Muscle of leg (tissue), 16 donors: ENCODE measurements at places on chromosomes 1 and 21. TPM values are rescaled to one million over a fixed set of nuclear protein-coding genes. Genes with fewer than 3 reads are reported as not detected.

Gene MYCL
- total RNA-seq = 2.4 TPM

- peak overlapping the region; percentile 7 for H3K27ac ChIP-seq
- no peak for DNase-seq
- peaks cover 9% of the 10 kb centered on the region for H3K4me1 ChIP-seq
Measured at GRCh38 chr1:116203181-116203723, 92.1 kb downstream of the MAB21L3 start.

- no peak overlapping the region for H3K4me3 ChIP-seq
- DNase-seq = no peak
- H3K36me3 ChIP-seq = no peaks in the 10 kb centered on the region
- H3K27me3 ChIP-seq = no peaks in the 10 kb centered on the region
- H3K27ac ChIP-seq = no peak overlapping the region
Measured at GRCh38 chr1:111596499-111596898, 23.1 kb upstream of the RAP1A start.

DNA sequence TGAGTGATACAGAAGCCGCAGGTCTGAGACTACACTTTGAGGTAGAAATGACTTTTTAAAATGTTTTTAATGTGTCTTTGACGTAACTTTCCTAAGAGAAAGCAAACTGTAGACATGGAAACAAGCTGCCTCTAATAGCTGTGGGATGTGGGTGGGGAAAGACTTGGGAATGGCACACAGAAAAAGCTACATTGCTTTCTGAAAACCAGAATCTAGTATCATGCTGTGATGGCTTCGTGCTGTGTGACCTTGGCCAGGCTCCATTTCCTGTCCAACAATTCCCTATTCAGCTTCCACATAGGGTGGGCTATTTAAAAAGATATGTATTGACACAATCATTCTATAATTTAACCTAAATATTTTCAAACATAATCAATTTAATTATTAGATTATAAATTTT lies 909.1 kb downstream of the NCAM2 start:
- H3K4me1 ChIP-seq = no peaks in the 10 kb centered on the region
- H3K27me3 ChIP-seq = no peaks in the 10 kb centered on the region
- no peak overlapping the region for H3K4me3 ChIP-seq

Gene AMPD1
- total RNA-seq = 49.3 TPM

- H3K27me3 ChIP-seq = no peaks in the 10 kb centered on the region
- peaks cover 74% of the 10 kb centered on the region for H3K4me1 ChIP-seq
- peak overlapping the region; percentile 91 for H3K4me3 ChIP-seq
Measured at GRCh38 chr1:38003261-38004250, 1.8 kb downstream of the FHL3 start.

Gene RAP1GAP
- total RNA-seq = 0.62 TPM

Gene ENAH
- 59.4 TPM for total RNA-seq

Gene NPR1
- total RNA-seq = 12.9 TPM

GRCh38 chr21:19648391-19648790 lies 1244.8 kb upstream of the TMPRSS15 start:
- no peaks in the 10 kb centered on the region for H3K4me1 ChIP-seq
- H3K27me3 ChIP-seq = no peaks in the 10 kb centered on the region
- no peak overlapping the region for H3K4me3 ChIP-seq
- no peak for DNase-seq

DNA sequence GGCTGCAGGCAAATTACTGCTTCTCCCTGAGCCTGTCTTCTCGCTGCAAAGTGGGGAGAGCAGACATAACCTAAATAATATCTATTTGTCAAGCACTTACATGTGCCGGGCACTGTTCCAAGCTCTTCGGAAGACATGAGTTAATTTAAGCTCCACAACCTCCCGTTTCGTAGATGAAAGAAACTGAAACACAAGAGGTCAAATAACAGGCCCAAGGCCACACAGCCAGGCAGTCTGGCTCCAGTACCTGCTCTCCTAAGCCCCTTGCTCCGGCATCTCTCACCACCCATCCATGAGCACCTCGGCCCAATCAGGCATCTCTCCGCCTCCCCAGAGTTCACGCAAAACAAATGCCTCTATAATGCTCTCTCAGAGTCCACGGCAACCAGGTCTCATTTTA lies 65.4 kb downstream of the TAS1R2 start:
- H3K4me1 ChIP-seq = peaks cover 41% of the 10 kb centered on the region
- peak overlapping the region; percentile 10 for H3K27ac ChIP-seq
- no peaks in the 10 kb centered on the region for H3K36me3 ChIP-seq
- peak; percentile 66 for DNase-seq

- DNase-seq = peak; percentile 20
- no peak overlapping the region for H3K4me3 ChIP-seq
- H3K4me1 ChIP-seq = no peaks in the 10 kb centered on the region
- H3K27me3 ChIP-seq = peaks cover 3% of the 10 kb centered on the region
- H3K36me3 ChIP-seq = no peaks in the 10 kb centered on the region
- no peak overlapping the region for H3K27ac ChIP-seq
Measured at GRCh38 chr1:243944429-243945160, 94.6 kb upstream of the AKT3 start.

Gene SPATA45
- 0.44 TPM for total RNA-seq

Gene UBE2U
- total RNA-seq = not detected

DNA sequence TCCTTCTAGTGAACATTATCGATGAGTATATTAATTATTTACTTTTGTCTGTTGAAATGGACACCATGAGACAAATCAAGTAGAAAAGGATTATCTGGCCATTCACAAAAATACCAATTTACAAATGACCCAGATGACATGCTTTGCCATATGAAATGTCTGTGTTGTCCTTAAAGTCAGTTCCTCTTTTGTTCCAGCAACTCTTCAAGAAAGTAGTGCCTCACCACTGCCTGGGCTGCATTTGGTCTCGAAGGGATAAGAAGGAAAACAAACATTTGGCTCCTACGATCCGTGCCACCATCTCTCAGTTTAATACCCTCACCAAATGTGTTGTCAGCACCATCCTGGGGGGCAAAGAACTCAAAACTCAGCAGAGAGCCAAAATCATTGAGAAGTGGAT lies 79.6 kb downstream of the RGL1 start:
- H3K36me3 ChIP-seq = peaks cover 16% of the 10 kb centered on the region
- H3K4me1 ChIP-seq = peaks cover 30% of the 10 kb centered on the region
- peak overlapping the region; percentile 60 for H3K27ac ChIP-seq
- no peak for DNase-seq
- no peaks in the 10 kb centered on the region for H3K27me3 ChIP-seq

Gene SH3BGR
- 105 TPM for total RNA-seq

- peaks cover 4% of the 10 kb centered on the region for H3K27me3 ChIP-seq
- H3K4me1 ChIP-seq = peaks cover 4% of the 10 kb centered on the region
- peak overlapping the region; percentile 17 for H3K27ac ChIP-seq
- H3K36me3 ChIP-seq = no peaks in the 10 kb centered on the region
Measured at GRCh38 chr1:45545019-45545493, 5.6 kb upstream of the AKR1A1 start.

DNA sequence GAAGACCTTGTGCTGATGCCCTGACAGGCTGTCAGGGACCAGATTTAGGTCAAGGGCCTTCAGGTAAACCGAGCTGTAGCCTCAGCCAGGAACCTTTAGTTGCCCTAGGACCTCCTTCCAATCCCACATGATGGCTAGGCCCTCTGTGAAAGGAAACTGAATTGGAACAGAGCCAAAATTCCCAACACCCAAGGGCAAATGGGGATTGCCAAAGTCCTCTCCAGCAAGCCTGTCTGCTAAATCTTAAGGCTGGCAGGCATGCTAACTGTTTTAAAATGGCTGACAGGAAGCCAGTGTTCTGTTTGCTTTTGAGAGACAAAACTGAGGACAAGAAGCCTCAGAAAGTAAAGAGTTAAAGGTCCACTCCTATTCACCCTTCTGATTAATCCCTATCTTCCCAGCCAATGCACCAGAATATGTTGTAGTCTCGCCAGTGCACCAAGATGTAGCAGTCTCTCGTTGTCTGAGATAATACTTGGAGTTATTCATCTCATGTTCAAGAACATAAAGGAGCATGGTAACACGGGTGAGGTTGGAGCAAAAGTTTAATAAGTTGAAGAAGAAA lies 35.1 kb downstream of the MSTO1 start:
- no peaks in the 10 kb centered on the region for H3K36me3 ChIP-seq
- H3K4me1 ChIP-seq = peaks cover 4% of the 10 kb centered on the region
